Caki2 (cell line): ENCODE measurements at places on chromosomes 4 and X.
A peak's percentile ranks its signal among the peaks of the same experiment; 100 is the strongest.

DNA sequence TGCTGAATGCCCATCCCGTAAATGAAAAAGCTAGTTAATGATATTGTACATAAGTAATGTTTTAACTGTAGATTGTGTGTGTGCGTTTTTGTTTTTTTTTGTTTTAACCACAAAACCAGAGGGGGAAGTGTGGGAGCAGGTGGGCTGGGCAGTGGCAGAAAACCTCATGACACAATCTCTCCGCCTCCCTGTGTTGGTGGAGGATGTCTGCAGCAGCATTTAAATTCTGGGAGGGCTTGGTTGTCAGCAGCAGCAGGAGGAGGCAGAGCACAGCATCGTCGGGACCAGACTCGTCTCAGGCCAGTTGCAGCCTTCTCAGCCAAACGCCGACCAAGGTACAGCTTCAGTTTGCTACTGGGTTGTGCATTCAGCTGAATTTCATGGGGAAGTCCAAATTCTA is at the start of gene SPP1:
SPP1 (plus strand) TSS at position 249 of the 400 bp plus-strand sequence. CDS start 1,182 bp downstream, outside the sequence.
- DNase-seq: peak; percentile 99

DNA sequence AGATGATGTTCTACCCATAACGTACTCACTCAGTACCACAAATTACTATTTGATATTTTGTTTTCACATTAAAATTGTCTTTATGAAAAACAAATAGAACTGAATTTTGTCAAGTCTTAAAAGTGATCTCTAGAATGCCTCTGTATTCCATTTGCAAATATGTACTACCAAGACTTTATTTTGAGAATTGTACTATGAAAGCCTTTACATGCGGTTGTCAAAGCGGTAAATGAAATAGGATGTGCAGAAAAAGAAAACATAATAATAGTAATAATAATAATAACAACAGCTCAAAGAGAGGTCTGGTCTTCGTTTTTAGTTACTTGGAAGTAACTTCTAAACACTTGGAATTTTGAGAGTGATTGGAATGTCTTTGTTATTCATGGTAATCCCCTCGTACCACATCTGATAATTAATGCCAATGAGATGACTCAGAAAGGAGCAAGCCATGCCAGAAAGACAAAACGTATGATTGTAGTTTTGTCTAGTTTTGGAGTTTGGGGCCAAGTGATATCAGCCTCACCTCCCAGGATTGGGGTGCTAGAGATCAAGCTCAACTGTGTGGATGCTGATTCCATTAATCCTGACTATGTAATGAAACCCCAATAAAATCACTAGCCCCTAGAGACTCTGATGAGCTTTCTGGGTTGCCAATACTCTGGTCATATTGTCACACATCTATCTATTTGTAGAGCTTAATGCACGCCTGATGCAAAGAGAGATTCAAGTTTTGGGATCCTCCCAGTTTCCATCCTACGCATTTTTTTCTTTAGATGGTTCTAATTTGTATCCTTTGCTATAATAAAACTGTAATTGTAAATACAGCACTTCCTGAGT is 20.2 kb upstream of the CTSO start:
- DNase-seq: no peak

- no peak for DNase-seq
These were observed 22.3 kb upstream of the THOC2 start for GRCh38 chrX:123755107-123755506.

GRCh38 chrX:13590207-13590606 is 20.8 kb downstream of the EGFL6 start:
- DNase-seq: no peak

DNA sequence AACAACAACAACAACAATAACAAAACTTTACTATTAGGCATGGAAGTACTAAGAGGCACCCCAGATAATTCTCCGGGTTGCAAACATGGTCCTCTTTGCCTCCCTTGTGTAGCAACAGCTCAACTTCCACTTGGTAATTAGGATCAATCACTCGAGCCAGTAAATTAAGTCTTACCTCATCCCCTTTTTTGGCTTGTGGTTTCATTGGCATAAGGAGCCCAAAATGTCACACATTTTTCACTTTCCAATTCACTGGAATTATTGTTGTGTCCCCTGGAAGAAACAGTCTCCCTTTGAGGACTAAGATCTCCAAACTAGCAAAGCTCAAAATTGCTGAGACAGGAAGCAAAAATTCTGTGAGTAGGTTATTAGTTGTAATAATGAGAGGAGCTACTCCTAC is 49.2 kb upstream of the HSD17B10 start:
- DNase-seq: no peak

DNA sequence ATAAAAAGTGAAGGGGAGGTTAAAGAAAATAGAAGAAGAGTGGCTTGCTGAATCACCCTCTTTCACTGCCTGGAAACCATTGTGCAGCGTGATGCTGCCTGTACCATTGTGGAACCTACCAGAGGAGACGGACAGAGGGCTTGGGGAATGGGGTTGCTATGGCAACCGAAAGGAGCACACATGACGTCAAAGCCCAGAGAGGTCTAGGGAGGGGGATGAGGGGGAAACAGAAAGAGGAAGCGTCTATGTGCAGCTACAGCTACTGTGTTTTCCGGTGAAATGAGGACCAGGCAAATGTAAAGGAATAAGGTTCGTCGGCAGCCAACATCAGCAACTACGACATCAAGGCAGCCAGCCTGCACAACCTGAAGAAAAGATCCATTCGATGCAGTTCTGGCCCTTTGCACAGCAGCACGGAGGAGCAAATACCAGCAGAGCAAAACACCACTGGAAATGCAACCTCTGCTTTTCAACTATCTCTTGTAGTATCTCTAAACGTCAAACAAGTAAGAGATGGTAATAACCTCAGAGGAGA is at the start of gene MAPK10:
MAPK10 (minus strand) TSS at position 110 of the 535 bp plus-strand sequence.
- no peak for DNase-seq

DNA sequence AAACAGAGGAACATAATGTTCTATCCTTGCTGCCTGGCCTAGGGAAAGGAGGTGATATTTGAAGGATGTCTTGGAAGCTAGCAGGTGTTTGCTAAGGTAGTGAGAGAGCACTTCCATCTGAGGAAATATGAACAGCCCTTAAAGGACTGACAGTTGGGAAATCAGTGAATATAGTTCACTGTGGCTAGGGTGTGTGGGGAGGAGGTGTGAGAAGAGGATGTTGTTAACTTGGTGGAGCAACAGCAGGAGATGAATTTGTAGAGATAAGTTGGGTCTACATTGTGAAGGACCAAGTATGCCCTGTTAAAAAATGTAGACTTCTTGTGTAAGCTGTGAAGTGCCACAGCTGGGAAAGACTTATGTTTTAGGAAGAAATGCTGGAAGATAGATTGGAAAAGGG is 25.5 kb downstream of the TBC1D19 start:
- DNase-seq: no peak

DNA sequence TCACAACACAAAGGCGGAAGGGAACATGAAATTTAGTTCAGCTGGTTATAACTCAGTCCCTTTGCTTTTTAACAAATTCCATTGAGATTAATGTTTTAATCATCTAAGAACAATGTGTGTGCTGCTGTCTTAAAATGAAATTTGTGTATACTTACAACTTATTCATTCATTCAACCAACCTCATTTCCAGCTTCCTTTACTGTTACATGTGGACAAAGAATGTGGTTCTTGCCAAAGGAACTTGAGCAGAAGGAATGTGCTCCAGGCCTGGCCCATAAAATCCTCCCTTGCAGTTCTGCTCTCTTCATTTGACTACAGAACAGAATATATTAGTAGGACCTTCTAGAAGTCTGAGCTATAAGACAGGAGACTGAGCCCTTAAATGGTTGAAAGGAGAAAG is 176.8 kb upstream of the GLRA2 start:
- no peak for DNase-seq

GRCh38 chr4:39514888-39515401 is 12.3 kb downstream of the UGDH start:
- DNase-seq: peak; percentile 92

- peak; percentile 61 for DNase-seq
These were observed 63.7 kb upstream of the HHIP start for GRCh38 chr4:144582105-144582850.

DNA sequence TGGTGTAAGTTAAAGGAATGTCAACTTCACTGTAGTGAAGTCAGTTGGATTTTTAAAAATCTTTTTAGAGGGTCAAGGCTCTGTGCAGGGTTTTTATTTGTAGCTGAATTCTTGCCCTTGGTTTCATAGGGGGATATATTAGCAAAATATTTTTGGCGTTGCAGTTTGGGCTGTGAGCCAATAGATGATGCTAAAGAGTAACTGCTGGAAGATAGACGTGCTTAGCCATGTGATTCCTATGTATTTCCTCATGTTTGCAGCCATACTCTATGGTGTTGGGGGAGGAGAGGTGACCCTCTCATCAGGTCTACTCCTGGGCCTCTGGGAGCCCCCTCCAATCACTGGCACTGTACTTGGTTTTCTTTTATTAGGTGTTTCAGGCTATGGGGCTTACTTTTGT is 246.7 kb upstream of the ARHGAP24 start:
- DNase-seq: no peak

DNA sequence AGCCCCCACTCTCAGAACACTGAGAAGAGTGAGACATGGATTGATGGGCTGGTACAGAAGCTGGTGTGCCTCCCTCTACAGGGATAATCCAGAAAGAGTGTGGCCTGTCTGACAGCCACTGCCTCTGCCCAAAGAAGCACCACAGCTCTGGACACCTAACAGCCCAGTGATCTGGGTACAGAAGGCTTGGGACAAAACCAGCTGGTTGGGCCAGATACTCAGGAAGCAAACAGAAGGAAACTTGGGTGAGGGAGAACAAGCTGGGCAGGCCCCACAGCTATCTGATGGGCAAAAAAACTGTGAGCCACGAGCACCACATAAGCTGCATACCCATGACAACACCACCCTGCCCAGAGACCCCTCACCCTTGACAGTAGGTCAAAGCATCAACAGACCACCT is 46.9 kb downstream of the TMPRSS11F start:
- DNase-seq: no peak

DNA sequence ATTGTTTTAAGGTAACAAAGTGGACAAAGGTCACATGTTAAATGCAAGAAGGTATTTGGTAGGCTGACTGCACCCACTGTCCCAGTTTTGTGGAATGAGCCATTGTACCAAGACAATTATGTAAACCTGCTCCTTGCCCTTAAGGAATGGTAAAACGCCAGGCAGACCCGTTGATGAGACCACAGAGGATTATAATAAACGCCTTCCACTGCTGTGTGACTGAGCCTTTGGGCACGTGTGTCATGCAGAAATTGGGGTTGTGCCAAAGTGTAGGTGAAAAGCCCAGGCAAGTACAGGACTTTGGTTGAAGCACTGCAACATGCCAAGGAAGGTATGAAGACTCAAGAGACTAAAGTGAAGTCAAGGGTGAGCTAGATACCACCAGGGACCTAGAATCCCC is 59.7 kb downstream of the LRRC66 start:
- DNase-seq: no peak

DNA sequence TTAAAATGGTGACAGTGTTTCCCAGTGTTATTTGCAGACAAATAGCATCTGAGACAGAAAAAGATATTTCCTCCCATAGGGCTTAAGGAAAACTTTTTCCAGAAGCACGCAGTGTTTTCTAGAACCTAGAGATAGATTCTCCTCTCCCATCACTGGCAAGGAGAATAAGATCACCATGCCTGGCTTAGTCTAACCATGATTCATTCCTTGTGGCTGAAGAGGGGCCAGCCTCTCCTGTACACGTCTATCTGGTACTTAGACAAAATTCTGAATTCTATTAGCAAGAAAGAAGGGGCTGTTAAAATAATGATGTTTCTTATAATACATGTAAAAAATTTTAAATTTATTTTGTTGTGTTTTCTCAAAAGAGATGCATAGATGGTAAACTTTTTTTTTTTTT is 296.1 kb upstream of the LDB2 start:
- DNase-seq: no peak

- DNase-seq: no peak
These were observed 28.9 kb downstream of the FGF5 start for GRCh38 chr4:80295336-80295735.

- DNase-seq: no peak
These were observed 82.1 kb downstream of the NAT8L start for GRCh38 chr4:2141022-2141761.
